ENCODE measurements at places on chromosomes 11 and 22.
A peak's percentile ranks its signal among the peaks of the same experiment; 100 is the strongest.

DNA sequence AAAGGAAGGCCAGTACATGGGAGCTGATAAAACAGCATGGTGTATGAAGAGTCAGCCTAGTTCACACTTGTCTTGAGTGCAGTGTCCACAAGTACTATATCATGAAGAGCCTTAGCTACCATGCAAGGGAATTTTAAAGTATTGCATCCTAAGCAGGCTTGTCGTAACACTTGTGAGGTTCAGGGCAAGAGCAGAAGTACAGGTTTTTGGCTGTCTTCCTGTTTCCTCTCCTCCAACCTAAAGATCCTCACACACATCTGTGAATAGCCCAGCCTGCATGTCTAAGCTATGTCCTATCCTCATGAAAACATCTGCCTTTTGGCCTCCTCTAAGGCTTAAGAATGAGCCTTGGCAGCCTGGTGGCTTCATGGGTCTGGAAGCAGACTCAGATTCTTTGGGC, 34.6 kb upstream of the TMEM123 start:
- no peak for DNase-seq

- no peak for DNase-seq
Measured at GRCh38 chr22:47388778-47389177, 626.3 kb downstream of the TBC1D22A start.

DNA sequence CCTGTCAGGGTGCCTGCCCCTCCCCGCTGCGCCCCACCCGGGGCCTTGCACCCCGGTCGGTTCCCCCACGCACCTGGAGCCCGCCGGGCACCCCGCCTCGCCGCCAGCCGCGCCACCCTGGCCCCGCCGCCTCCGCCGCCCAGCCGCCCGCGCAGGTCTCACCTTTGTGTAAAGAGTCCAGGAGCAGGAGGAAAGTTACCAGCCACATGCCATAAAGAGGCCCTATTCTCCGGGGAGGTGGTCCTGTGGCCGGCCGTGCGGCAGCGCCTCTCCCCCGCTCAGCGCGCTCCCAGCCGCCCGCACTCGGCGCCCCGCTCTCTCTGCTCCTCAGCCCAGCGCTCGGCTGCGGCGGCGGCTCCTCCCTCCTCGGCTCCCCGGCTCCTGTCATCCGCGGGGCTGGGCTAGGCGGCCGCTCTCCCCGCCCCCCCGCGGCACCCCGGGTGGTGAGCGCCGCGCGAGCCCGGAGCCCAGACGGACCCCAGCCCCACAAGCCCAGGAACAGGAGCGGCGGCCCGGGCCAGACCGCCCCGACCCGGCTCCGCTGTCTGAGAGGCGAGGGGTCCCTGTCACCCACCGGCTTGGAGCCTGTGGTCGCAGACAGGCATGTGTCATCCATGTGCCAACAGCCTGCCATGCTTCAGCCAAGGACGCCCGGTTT, at the start of gene DSCAML1:
Gene DSCAML1, minus strand, starts transcription at position 345 of the 658 bp plus-strand sequence. Its CDS starts 137 bp downstream, at position 208.
- DNase-seq = peak; percentile 16

DNA sequence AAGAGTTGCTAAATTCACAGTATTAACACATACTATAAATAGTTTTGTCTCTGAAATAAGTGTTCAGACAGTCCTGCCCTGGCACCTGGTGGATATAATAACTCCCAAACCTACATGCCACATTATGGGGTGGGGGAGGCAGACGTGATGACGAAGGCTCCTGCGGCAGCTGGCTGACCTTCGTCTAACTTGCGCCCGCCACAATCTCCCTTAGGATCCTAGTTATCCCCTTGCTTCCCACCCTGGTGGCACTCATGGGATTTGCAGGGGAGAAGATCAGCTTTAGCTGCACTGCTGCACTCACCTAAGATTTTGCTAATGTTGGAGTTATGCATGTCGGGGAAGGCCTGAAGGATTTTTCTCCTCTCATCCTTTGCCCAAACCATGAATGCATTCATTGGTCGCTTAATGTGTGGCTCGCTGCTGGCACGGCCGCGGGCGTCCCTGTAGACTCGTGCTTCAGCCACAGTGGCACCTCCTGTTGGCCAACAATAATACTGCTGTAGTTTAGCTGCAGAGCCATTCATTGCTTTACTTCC, 367.6 kb downstream of the SOX6 start:
- no peak for DNase-seq

DNA sequence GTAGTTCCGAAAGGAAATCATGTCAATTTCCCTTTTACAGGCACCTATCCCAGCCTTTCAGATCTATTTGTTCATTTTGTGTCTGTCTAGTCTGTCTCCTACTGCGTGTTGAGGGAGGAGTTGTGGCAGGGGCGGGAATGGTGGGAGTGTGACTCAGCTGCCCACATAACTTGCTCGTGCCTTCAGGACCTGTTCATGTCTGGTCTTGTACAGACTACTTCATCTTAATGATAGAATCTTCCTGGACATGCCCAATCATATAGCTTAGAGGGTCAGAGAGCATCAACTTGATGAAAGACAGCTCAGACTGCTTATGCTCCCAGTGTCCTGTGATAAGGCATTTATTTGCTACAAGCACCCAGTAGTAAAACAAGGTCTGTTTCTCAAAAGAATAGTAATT, 61.0 kb upstream of the BIRC3 start:
- DNase-seq = no peak

DNA sequence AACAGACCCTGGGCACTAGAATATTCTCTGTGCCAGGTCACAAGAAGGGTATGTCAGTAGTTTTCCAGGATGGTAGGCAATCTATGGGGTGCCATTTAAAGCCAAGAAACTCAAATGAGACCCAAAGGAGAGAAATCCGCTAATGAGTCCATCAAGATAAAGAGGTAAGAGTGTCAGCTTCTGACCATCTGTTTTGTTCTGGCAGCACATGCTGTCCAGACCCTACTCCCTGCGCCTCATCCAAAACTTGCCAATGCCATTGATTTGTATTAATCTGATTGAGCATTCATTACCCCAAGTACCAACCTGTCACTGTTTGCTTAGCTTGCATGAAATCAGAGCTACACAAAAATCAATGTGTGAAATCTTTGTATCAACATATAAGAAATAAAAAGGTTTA, 229.0 kb downstream of the BLID start:
- DNase-seq = no peak

GRCh38 chr22:39997939-39998726, 3.4 kb downstream of the FAM83F start:
- DNase-seq = no peak

GRCh38 chr22:21587803-21588611, 20.5 kb downstream of the UBE2L3 start:
- no peak for DNase-seq

- DNase-seq = no peak
Measured at GRCh38 chr11:104846216-104846615, 52.0 kb downstream of the CASP12 start.

DNA sequence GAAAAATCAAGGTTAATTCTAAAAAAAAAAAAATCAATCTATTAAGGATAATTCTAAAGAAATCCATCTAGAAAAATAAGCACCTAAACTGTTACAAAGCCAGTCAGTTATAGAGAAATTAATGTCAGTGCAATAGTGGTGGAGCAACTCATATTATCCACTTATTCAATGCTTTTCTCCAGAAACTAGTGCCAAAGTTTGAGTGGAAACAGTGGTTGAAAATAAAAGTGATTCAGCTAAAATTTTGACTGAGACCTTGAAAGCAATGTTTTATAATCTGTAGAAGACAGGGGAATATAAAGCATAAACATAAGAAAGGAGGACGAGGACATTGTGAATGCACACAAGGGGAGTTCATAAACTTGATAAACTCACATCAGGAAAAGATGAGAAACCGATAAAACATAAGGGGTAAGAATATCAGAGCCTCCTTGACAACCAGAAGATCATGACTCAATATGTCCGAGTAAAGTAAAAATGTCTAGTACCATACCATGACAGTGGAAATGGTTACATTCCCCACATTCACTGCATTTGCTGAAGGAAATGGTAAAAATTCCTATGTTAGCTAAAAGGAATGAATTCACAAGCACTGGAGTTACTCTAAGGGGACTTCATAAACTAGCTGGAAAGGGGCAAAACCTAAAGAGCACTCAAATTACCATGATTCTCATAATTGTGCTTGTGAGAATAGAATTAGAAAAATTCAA, 58.7 kb upstream of the SLC5A12 start:
- DNase-seq = no peak

DNA sequence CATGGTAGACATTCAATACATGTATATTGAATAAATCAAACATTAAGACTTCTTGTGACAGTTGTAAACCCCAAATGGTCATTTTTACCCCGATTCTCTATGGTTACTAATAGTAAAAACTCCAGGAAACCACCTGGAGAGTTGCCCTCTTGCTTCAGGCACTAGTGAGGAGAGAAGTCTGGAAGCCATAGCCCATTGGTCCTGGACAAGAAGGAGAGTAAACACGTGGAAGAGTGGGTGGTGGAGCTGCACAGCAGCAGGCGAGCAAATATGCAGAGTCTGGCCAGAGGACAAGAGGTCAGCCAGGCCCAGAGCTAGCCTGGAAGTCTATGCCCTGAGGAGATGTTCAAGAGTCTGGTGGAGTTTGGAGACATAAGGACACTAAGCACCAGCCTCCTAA, 17.7 kb downstream of the DCHS1 start:
- DNase-seq = no peak

DNA sequence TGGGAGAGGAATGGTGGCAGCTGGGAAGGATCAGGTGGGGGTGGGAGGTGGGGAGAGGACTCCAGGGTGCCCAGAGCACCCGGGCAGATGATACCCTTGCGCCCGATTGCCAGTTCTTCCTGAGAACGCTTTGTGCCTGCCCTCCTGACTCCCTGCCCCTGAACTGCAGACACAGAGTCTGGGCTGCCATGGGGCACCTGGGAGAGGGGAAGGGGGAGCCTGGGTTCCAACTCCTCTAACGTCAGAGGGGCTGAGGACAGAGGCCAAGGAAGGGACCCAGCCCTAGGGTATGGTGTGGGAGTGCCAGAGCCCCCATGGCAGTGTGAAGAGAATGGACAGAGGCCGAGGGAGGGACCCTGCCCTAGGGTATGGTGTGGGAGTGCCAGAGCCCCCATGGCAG, 920 bp upstream of the KCNK7 start:
- DNase-seq = no peak

GRCh38 chr22:44291265-44291664, 21.5 kb downstream of the SHISAL1 start:
- DNase-seq = no peak
